Natural killer cell (primary cell): ENCODE measurements at places on chromosomes 11 and 22. TPM values are rescaled to one million over a fixed set of nuclear protein-coding genes. Genes with fewer than 3 reads are reported as not detected.

SELENOO gene
- total RNA-seq, result 37.3 TPM

OR11H1 gene
- not detected for total RNA-seq

TMX2 gene
- 45.7 TPM for total RNA-seq

TMEM151A gene
- not detected for total RNA-seq

PDGFD gene
- 33.1 TPM for total RNA-seq

OR10A2 gene
- not detected for total RNA-seq

ANKK1 gene
- total RNA-seq, result 0.40 TPM

HEPHL1 gene
- total RNA-seq, result not detected

NXPE4 gene
- not detected for total RNA-seq

DNA sequence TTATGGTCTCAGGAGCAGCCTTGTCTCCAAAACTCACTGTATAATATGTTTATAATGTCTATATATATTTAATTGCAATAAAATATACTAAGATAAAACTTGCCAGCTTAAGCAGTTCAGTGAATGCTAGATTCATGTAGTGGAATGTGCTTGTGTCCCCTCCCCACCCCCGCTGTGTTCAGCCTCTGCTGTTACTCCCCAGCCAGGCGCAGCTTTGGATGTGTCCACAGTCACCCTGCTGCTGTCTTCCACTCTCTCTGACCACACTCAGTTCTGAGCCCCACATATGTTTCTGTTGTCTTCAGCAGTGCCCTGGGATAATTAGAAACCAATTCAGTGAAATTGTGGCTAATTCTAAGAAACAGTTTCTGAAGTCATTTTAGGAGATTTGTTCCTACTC is 52.2 kb downstream of the PPFIA1 start:
- DNase-seq, result no peak
- H3K4me1 ChIP-seq, result no peaks in the 10 kb centered on the region
- H3K27me3 ChIP-seq, result no peaks in the 10 kb centered on the region

- H3K36me3 ChIP-seq, result no peaks in the 10 kb centered on the region
- H3K27me3 ChIP-seq, result no peaks in the 10 kb centered on the region
These were observed 83.7 kb downstream of the PHF21B start for GRCh38 chr22:44926124-44926475.

GRCh38 chr22:39900306-39901227 is at the start of gene GRAP2:
TSS of gene GRAP2 (plus strand) at chr22:39901084. CDS start at chr22:39947107, 46,023 bp downstream.
- peak within 1 kb of the TSS; percentile 73 for H3K4me3 ChIP-seq
- no peaks in the 10 kb centered on the region for H3K36me3 ChIP-seq
- no peaks in the 10 kb centered on the region for H3K27me3 ChIP-seq
- peaks cover 36% of the 10 kb centered on the region for H3K4me1 ChIP-seq
- DNase-seq, result peak; percentile 50

DNA sequence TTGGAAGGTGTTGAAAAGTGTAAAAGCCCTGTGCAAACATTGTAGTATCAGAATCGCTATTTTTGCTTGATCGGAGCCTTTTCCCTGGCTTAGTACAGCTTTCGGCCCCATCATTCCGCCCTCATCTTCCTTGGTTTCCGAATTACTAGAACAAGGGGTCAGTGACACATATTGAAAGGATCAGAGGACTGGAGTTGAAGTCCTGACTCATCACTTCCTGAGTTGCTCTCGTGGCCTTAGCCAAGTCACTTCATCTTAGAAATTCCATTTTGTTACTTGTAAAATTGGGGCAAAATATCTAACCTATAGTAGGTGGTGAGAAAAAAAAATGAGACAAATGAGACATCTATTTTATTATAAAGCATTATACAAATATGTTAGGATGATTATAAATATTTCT is 375.0 kb downstream of the NTM start:
- H3K27ac ChIP-seq, result no peak overlapping the region
- no peak for DNase-seq
- H3K27me3 ChIP-seq, result no peaks in the 10 kb centered on the region
- no peak overlapping the region for H3K4me3 ChIP-seq
- H3K36me3 ChIP-seq, result no peaks in the 10 kb centered on the region

DNA sequence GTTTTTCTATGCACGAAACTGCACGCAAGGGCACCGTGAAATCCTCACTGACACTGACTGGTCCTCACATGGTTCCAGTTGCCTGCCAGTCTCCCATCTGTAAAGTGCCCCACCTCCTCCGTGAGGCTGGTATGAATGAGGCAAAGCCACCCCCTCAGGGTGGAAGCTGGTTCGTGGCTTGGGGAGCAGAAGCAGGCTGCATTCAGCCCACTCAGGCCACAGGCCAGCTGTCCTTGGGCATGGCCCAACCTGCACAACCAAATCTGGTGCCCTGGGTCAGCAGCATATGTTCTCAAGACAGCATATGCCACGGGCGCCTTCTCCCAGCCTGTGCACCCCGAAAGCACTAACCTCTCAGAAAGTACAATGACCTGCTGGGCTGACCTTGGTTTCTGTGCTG is 29.3 kb downstream of the SERPINH1 start:
- H3K27ac ChIP-seq, result no peak overlapping the region
- H3K4me3 ChIP-seq, result no peak overlapping the region
- peaks cover 10% of the 10 kb centered on the region for H3K4me1 ChIP-seq
- DNase-seq, result no peak
- no peaks in the 10 kb centered on the region for H3K36me3 ChIP-seq

DNA sequence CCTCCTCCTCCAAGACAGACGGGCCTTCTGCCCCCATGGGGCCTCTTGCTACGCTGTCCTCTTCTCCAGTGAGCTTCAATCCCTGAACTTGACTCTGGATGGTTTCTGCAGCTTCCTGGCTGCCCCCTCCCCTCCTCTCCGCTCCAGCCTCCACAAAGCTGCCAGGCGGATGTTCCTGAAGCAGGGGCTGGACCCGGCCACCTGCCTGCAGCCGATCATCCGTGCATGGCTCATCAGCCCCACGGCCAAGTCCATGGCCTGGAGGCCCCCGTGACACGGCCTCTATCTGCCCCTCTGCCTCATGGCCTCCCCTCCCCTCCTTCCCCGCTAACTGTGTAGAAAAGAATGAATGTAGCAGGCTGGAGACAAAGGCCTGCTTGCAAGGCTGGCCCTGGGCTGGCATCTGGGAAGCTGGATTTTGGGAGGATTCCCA is 6.8 kb upstream of the SUN2 start:
- no peak overlapping the region for H3K27ac ChIP-seq
- no peak overlapping the region for H3K4me3 ChIP-seq
- no peak for DNase-seq

GRCh38 chr11:75214411-75214821 is 26.2 kb upstream of the TPBGL start:
- no peak overlapping the region for H3K27ac ChIP-seq
- peak; percentile 85 for DNase-seq
- H3K27me3 ChIP-seq, result no peaks in the 10 kb centered on the region
- H3K36me3 ChIP-seq, result no peaks in the 10 kb centered on the region
- no peaks in the 10 kb centered on the region for H3K4me1 ChIP-seq
- no peak overlapping the region for H3K4me3 ChIP-seq

GRCh38 chr11:124285610-124286344 is 28.0 kb downstream of the OR8D1 start:
- no peaks in the 10 kb centered on the region for H3K4me1 ChIP-seq
- H3K36me3 ChIP-seq, result no peaks in the 10 kb centered on the region
- H3K27me3 ChIP-seq, result no peaks in the 10 kb centered on the region
- no peak overlapping the region for H3K4me3 ChIP-seq
- H3K27ac ChIP-seq, result no peak overlapping the region

DNA sequence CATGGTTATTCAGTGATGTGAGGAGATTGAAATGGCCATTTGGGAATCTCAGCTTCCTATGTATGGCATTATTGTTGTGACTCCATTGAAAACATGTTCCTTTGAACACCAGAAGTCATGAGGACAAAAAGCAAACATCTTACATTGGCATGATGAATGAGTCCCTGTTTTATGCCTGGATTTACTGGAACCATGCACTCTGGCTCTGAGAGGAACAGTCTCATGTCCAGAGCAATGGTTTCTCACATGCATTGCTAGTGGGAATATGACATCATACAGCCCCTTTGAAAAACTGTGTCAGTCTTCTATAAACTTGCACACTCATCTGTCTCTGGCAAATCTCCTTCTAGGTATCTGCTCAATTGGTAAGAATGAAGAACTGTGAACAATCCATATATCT is 3.4 kb upstream of the KDM4F start:
- no peak for DNase-seq
- H3K4me1 ChIP-seq, result no peaks in the 10 kb centered on the region
- H3K4me3 ChIP-seq, result no peak overlapping the region

GRCh38 chr22:28142361-28142961 is 223.4 kb upstream of the PITPNB start:
- no peak overlapping the region for H3K27ac ChIP-seq
- H3K4me1 ChIP-seq, result no peaks in the 10 kb centered on the region
- no peaks in the 10 kb centered on the region for H3K27me3 ChIP-seq
- no peak overlapping the region for H3K4me3 ChIP-seq

- no peak for DNase-seq
- no peaks in the 10 kb centered on the region for H3K27me3 ChIP-seq
- no peak overlapping the region for H3K4me3 ChIP-seq
- no peak overlapping the region for H3K27ac ChIP-seq
These were observed 23.7 kb upstream of the FXYD6 start for GRCh38 chr11:117900121-117900648.

GRCh38 chr22:50178471-50178864 is 7.2 kb upstream of the TRABD start:
- no peaks in the 10 kb centered on the region for H3K27me3 ChIP-seq
- H3K4me3 ChIP-seq, result no peak overlapping the region
- peaks cover 14% of the 10 kb centered on the region for H3K4me1 ChIP-seq
- no peak for DNase-seq

- no peaks in the 10 kb centered on the region for H3K27me3 ChIP-seq
- DNase-seq, result no peak
- H3K27ac ChIP-seq, result peak overlapping the region; percentile 100
- peaks cover 2% of the 10 kb centered on the region for H3K36me3 ChIP-seq
- peaks cover 15% of the 10 kb centered on the region for H3K4me1 ChIP-seq
These were observed 766 bp upstream of the CAPRIN1 start for GRCh38 chr11:34050581-34051348.

GRCh38 chr22:44298406-44299091 is 14.2 kb downstream of the SHISAL1 start:
- H3K4me1 ChIP-seq, result no peaks in the 10 kb centered on the region
- H3K27me3 ChIP-seq, result no peaks in the 10 kb centered on the region
- no peak overlapping the region for H3K27ac ChIP-seq
- H3K36me3 ChIP-seq, result no peaks in the 10 kb centered on the region
- DNase-seq, result no peak
- H3K4me3 ChIP-seq, result no peak overlapping the region

DNA sequence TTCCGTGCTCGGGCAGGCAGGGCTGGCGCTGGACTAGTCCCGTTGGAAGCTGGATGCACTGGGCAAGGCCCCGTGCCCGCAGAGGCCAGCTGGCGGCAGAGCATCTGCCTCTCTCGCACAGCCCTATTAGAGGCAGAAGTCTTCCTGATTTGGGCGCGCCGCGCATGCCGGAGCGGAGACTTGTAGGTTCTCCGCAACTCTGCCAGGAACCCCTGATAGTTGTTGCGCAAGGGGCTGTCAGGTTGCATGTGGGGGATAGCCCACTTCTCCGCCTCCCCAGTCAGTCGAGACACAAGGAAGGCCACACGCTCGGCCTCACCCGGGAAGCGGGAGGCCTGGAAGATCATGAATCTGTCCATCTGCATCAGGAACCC is 1.2 kb downstream of the RTL6 start:
- H3K27me3 ChIP-seq, result no peaks in the 10 kb centered on the region
- DNase-seq, result no peak
- H3K4me3 ChIP-seq, result no peak overlapping the region
- H3K36me3 ChIP-seq, result no peaks in the 10 kb centered on the region
- H3K27ac ChIP-seq, result no peak overlapping the region

- no peak overlapping the region for H3K4me3 ChIP-seq
- H3K36me3 ChIP-seq, result no peaks in the 10 kb centered on the region
These were observed 155.5 kb upstream of the DDI1 start for GRCh38 chr11:103880968-103881367.

GRCh38 chr11:68271023-68271780 is 571 bp downstream of the C11orf24 start:
- H3K36me3 ChIP-seq, result peaks cover 11% of the 10 kb centered on the region
- H3K4me1 ChIP-seq, result peaks cover 44% of the 10 kb centered on the region
- H3K4me3 ChIP-seq, result peak overlapping the region; percentile 80
- no peaks in the 10 kb centered on the region for H3K27me3 ChIP-seq
- H3K27ac ChIP-seq, result peak overlapping the region; percentile 97
- peak; percentile 40 for DNase-seq

DNA sequence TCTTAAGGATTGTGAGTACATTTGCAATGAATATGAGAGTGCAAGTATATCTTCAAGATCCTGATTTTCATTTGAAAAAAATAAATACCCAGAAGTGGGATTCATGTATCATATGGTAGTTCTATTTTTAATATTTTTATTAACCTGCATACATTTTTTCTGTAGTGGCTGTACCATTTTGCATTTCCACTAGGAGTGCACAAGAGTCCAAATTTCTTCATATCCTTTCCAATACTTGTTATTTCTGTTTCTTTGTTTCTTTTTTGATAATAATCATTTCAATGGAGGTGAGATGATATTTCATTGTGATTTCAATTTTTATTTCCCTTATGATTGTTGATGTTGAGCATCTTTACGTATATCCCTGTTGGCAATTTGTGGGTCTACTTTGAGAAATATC is 759.8 kb upstream of the CNTN5 start:
- no peak overlapping the region for H3K27ac ChIP-seq
- H3K36me3 ChIP-seq, result no peaks in the 10 kb centered on the region
- H3K27me3 ChIP-seq, result no peaks in the 10 kb centered on the region
- no peaks in the 10 kb centered on the region for H3K4me1 ChIP-seq
- H3K4me3 ChIP-seq, result no peak overlapping the region

DNA sequence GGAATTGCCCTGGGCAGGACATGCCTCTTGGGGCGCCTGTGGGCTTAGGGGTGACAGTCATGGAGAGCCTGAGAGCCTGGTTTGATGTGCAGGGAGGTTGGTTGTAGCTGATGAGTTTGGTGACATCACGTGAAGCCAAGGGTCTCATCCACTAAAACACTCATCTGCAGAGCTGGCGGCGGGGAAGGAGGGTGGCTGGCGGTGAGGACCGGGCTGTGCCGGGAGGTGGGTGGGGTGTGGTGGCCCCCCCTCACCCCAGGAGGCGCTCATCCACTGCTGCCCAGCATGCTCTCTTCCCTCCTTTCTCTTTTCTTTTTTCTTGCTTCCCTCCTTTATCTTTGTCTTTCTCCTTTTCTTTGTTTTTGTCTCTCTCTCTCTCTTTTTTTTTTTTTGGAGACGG is 49.0 kb downstream of the GRAMD4 start:
- H3K27ac ChIP-seq, result no peak overlapping the region
- peaks cover 14% of the 10 kb centered on the region for H3K4me1 ChIP-seq
- no peak overlapping the region for H3K4me3 ChIP-seq
- H3K36me3 ChIP-seq, result peaks cover 42% of the 10 kb centered on the region
- no peak for DNase-seq
